NCI-H1105 (cell line): ENCODE measurements at places on chromosomes 7 and 10.
A peak's percentile ranks its signal among the peaks of the same experiment; 100 is the strongest.

- DNase-seq = no peak
These were observed 93.1 kb downstream of the OAT start for GRCh38 chr10:124325633-124325914.

DNA sequence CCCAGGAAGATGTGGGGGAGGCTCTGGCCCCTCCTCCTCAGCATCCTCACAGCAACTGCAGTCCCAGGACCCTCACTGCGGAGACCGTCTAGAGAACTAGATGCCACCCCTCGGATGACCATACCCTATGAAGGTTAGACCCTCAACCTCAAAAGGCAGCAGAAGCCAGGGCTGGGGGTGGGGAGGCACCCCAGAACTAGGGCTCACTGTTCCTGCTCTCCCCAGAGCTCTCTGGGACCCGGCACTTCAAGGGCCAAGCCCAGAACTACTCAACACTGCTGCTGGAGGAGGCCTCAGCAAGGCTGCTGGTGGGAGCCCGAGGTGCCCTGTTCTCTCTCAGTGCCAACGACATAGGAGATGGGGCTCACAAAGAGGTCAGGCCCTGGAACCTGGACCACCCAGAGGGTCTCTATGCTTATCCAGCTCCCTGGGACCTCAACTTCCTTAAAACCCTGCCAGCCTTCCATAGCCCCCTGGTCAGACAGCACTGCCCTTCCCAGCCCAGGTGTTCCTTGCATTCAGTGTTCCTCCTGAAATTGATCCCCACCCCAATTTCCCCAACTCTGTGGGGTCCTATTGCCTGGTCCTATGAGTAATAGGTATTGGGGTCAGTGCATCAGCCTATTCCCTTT lies 3.7 kb downstream of the SEMA4G start:
- no peak for DNase-seq

DNA sequence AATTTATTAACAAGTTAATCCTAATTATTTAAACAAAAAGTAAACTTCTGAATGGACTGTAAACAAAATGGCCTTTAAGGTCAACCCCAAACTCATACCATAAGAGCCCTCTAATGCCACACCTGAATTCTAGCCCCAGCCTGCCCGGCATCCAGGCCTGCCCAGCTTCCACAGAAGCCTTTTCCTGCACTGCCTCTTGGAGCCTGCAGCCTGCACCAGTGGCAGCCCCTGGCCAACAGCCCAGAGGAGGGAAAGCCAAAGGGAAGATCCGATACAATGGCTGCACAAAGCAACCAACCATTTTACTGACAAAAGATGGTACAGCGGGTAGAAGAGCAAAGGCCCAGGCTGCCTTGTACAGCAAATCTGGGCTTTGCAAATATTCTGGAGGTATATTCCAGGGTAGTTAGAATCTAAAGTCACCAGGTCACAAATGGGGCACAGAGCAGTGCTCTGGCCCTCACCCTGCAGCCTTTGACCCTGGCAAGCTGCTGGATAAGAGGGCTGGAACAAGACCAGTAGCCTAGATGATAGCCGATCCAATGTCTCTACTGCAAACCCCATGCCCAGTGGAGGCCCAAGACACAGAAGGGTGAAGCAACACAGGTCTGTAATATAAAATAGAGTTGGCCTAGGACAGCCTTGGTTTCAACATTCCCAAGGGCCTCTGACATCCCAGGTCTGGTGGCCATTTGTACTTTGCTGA lies 12.5 kb upstream of the CH25H start:
- DNase-seq = no peak

GRCh38 chr7:53518319-53518718 lies 482.9 kb downstream of the POM121L12 start:
- DNase-seq = no peak

- DNase-seq = no peak
These were observed 44.5 kb upstream of the TRIM8 start for GRCh38 chr10:102599565-102600327.

DNA sequence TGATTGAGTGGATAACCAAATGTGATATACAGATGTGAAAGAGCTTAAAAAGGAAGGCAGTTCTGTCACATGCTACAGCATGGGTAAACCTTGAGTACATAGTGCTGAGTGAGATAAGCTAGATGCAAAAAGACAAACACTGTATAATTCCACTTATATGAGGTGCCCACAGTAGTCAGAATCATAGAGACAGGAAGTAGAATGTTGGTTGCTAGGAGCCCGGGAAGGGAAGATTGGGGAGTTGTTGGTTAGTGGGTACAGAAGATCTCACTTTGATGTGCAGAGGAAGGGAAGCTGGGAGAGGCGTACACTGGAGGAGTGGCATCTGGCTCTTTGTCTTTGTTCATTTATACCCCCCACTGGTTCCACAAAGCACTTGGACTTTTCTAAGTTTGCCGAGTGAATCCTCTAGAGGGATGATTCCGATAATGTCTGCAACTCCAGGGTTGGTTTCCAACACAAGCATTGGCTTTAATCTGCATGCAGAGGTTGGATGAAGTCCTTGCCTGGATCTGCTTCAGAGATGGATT lies 39.5 kb downstream of the TSPAN14 start:
- no peak for DNase-seq

DNA sequence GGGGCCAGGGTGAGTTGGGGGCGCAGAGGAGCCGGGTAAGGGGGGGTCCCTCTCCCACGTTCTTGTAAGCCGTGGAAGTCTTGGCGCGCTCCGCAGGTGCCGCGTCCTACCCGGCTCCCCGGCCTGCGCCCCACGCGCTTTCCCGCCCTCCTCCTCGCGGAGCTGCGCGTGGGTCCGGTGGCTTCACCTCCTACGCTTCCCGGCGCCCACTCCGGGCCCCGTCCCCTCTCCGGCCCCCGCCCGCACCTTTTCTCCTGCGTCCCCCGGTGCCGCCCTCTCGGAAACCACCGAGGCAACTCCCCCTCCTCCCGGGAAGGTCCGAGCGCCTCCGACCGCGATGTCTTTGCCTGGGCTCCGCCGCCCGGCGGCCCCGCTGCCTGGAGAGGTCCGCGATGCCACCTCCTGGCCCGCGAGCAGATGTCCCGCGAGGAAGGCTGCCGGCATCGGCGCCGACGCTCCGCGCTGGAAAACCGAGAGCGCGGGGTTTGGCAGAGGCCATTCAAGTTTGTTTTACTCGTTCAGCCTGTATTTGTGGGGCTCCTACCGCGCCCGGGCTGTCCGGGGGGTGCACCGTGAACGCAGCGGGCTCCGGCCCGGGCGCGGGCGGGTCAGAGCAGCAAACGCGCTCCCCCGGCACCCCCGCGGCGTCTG lies 2.4 kb upstream of the NKX6-2 start:
- no peak for DNase-seq

GRCh38 chr7:2358968-2359527 lies 4.4 kb downstream of the EIF3B start:
- peak; percentile 22 for DNase-seq

GRCh38 chr10:83673316-83673715 lies 466.0 kb upstream of the GHITM start:
- DNase-seq = no peak

DNA sequence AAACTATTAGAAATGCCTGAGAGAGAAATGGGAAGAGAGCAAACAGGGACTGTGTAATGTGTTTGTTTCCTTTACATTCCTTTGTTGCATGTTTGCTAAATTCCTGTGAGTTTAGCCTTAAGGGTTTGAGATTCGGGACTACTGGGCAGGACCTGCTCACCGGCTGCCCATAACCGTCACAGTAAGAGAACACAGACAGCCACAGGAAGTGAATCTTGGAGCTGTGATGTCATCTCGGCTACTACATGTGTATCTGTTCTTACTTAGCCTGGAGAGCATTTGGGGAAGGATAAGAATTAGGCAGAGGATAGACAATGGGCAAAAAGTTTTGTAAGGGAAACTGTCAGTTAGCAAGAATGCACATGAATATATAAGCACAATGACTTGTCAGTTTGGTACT lies 485.1 kb upstream of the KLF6 start:
- no peak for DNase-seq

DNA sequence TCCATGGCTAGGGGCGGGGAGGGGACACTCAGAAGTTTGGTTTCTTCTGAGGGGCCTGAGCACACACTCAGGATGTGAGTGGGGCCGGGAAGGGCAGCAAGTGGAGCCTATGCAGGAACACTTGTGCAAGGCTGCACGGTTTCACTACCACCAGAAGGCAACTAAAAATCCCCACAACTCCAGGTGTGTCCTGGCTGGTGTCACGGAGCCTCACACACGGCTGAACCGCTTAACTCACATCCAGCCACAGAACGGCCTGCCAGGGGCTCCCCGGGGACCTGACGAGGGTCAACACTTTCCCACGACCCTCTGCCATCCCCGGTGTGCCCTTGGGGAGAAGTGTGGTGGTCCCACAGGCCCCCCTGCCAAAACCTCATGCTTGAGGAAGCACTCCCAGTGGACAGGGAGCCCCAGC lies 173.9 kb downstream of the ELFN1 start:
- no peak for DNase-seq

DNA sequence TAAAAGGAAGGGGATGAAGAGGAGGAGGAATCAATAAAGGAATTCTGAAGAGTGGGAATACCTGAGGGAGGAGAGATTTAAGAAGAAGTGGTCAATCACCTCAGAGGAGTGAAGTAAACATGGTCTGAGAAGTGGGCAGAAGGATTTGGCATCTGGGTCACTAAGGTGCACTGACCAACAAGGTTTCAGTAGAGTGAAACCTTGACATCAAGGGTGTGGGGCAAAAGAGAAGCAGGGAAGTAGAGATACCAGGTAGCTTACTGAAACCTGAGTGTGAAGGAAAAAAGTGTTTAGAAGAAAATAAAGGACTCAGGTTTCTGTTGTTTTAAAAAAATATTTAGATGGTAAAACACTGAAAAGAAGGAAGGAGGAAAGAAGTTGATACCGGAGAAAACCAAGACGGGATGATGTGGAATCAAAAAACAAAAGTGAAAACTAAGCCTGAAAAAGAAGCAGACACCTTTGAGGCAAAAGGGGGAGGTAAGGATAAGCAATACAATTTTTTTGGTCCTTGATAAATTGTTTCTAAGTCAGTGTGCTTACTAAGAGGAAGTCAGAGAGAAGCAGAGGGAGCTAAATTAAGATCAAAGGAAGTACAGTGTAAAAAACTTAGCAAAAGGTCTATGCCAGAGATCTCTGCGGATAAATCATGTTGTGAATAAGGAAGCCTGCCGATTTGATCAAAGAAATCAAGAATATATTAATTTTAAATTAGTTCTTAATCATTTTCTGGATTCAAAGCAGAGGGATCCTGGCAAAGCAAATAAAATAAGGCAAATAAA lies 137.2 kb upstream of the GPR22 start:
- no peak for DNase-seq

- no peak for DNase-seq
These were observed 1110.6 kb downstream of the TYW1 start for GRCh38 chr7:68107261-68107660.

DNA sequence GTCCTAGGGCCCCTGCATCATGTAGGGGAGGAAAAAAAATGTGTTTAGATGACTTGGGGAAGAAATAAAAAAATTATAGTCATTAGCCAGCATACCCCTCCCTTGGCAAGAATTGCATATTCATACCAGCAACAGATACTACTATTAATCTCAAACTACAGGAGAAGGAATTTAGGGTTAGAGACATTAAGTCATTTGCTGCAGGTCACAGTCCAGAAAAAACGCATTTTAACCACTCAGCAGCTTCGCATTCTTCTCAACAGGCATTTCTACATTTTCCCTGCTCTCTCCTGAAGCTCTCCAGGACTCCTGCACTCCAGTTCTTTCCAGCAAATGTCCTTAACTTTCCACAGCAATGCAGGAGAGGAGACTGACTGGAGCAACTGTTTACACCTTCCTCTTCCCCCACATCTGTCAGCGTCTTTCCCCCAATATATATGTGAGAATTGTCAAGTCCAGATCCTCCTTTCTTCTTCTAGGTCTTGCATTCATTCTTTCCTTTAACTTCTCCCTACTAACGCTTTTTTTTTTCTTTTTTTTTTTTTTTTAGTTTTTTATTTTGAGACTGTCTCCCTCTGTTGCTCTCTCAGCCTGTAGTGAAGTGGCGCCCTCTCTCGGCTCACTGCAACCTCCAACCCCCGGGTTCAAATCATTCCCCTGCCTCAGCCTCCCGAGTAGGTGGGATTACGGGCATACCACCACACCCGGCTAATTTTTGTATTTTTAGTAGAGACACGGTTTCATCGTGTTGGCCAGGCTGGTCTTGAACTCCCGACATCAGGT lies 35.6 kb downstream of the PRPS1L1 start:
- DNase-seq = no peak

DNA sequence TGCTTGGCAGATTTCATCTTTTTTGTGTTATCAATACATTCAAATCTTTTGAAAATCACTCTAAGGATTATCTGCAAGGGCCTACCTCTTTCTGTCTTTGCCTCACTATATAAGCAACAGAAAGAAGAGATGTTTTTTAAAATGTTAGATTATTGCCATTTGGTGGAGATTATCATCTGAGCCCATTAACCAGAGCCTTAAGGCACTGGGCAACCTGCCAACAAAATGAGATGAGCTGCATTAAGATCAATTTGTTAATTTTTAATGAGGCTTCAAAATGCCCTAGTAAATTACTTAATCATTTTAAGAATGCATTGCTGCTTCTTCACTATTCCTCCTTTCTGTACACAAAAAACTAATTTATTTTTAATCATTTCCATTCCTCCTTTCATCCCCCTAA lies 314.1 kb downstream of the SNX13 start:
- DNase-seq = no peak

DNA sequence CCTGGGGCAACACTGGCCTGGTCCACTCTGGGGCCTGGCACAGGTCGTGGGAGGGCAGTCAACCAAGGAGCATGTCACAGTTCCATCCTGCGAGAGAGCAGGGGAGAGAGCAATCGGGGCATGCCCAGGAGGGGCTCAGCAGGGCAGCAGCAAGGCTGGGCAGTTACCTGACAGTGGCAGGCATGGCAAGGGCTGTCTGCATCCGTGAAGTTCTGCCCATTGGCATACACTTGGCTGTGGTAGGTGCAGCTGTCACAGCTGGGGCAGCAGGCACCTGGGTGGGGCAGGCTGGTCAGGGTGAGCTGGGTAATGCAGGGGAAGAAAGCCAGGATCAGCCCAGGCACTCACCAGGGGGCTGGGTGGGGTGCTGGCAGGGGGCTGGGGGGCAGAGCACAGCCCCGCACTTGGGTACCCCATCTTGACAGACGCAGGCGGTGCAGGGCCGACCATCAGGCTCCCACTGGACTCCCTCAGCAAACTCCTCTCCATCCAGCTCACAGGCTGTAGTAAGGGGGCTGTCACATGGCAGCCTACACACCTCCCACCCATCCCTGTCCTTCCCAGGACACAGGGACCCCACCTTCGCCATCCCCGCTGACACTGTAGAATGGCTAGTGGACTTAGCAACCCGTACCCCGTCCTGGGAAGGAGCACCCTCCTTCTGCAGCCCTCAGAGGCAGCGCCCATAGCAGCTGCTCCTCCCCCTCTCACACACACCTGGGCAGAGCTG lies 17.8 kb downstream of the KCP start:
- DNase-seq = no peak
